ENCODE measurements at places on chromosomes 5 and 9.

DNA sequence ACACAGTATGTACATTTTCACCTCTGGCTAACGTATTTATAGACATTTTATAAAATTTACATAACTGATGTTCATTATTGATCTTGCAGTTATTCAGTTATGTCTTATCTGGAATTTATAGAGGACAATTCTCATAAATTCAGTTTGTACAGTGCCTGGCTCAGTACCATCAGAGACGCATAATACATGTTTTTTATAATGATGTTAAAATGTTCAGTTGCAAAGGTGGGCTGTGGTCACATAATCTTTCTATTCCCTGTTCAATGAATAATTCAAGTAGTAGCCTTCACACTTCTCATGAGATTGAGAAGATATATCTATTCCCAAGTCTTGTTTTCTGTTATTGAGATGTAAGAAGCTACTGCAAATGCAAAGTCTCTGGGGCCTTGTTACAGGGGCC lies 393.1 kb upstream of the ARRDC3 start:
- DNase-seq, result no peak

GRCh38 chr9:137919095-137919465 lies 41.5 kb downstream of the CACNA1B start:
- no peak for DNase-seq

DNA sequence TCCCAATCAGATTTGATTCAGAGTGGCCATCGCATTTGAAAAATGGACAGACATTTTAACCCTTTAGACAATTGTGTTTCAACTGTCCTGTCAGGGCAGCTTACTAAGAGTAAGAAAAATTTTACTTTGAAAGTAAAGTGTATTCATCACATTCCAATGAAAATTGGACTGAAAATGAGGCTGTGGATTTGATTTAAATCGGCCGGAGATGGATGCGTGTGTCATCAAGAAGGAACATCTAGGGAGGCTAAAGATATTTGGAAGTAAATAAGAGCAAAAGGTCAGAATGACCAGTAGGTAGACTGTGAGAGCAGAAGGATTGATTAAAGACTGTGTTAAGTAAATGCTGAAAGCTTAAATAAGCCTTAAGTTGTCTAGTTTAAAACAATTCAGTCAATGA lies 1.5 kb downstream of the ZCCHC7 start:
- DNase-seq, result peak; percentile 30

DNA sequence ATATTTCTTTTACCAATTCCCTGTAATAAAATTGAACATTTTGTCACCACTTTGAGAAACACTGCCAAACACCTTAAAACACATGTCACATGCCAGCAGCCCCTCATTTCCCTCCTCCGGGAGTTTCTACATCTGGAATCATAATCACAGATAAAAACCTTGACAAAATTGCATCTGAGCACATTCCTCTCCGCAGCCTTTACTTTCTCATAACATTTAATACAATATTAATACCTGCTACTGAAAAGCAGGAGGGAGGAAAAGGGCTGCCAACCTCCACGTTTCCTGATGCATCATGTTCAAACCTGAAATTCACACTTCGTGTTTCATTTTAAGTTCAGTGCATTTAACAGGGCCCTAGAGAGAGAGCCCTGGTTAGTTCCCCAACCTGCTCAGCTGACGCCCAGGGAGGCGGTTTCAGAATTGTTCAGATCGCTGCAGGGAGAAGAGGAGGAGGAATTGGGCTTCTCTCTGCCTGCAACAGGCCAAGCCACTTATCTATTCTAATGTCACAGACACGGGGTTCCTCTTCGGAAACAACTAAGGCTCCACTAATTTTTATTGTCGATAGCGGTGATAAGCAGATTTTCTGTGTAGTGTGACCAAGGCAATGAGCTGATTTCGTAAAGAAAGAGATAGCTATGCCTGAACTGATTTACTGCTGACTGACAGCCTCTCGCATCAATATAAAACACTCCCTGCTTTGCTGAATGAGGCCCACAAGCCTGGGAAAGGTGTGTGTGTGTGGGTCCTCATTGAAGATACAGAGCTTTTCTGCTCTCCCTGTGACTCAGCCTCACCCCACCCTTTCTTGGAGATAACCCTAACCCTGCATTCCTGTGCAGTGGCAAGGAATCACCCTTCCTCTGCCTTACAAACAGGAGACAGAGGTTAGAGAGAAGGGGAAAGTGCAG lies 4.9 kb upstream of the LHX2 start:
- DNase-seq, result no peak

DNA sequence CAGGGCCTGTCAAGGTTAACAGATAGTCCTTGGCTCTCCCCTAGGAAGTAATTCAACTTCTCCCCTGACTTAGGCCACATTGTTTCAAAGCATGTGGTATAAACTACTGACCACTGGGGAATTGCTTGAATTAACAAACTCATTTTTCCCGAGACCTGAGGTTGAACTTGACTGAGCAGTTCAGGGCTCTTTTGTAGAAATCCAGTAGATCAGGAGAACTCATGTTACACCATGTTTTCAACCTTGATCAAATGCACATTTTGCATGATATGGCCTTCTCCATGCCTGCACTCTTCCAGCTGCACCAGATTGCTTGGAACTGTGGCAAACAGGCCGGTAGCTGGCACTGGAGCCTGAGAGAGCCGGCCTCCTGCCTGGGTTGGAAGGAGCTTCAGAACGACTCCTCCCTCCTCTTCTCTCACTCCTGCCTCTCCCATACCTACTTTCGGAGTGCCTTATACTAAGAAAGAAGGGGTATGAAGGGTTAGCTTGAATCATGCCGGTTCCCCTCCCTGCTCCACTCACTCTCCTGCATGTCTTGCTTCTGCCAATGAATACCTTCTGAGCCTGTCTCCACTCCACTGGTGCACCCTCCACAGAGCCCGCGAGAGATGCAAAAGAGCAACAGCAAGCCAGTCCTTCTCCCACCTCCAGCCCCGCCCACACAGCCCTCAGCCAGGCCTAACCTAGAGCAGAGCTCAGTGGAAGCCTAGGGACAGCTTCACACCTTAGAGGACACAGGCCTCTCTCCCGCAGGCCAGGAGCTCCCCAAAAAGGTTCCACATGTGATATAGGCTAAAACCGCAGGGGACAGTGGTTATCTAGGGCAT lies 159.4 kb downstream of the MACROH2A1 start:
- DNase-seq, result peak; percentile 70

GRCh38 chr9:2018162-2018643 lies 3.1 kb downstream of the SMARCA2 start:
- DNase-seq, result no peak

GRCh38 chr5:174218162-174218561 lies 172.7 kb downstream of the NSG2 start:
- no peak for DNase-seq

DNA sequence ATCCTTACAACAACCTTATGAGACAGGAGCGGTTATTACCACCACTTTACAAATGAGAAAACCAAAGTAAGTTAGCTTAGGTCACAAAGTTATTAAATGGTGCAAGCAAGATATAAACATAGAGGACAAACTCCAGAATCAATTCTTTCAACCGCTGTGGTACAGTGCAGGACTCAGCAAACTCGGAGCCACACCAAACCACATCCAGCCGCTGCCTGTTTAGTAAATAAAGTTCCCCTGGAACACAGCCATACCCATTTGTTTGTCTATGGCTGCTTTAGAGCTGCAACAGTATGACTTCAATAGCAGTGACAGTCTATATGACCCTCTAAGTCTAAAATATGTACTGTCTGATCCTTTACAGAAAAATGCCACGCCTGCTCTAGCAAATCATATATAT lies 1567.2 kb upstream of the WWC1 start:
- DNase-seq, result no peak

GRCh38 chr5:122870219-122870856 lies 24.9 kb downstream of the SNX24 start:
- peak; percentile 71 for DNase-seq

All from fibroblast of mammary gland (primary cell).